ENCODE measurements at places on chromosomes 12 and 14.

DNA sequence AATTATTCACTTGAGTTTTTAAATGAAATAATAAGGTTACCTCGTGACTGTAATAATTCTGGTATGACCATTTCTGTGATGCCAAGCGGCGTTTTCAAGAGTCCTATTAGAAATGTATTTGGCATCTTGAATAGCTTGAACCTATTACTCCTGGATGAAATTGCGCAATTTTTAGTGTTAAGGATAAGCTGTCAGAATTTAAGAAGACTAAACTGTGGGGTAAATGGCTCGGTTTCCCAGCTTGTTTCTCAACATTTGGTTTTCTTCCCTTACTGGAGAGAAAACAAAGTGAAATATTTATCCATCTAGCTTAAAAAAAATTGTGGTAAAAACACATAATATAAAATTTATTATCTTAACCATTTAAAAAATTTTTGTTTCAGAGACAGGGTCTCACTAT is 26.8 kb downstream of the PCNX1 start:
- no peak for DNase-seq

- no peak for DNase-seq
These were observed 71.6 kb upstream of the STXBP6 start for GRCh38 chr14:25121337-25122129.

DNA sequence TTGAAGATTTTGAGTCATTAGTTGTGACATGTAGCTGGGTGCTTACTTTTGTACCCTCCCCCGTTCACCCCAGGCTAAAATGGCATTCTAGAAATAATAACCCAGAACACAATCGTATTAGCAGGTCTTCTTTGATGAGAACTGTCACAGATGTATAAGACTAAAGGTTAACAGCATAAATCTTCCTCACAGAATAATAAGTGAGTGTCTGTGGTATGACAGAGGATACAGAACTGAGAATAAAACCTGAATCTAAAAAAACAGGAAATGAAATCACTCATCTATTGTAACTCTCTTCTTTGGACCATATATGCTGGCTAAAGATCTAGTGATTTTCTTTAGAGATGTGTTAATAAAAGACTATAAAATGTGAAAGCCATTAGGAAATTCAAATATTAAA is 746.6 kb downstream of the LRFN5 start:
- DNase-seq, result no peak

DNA sequence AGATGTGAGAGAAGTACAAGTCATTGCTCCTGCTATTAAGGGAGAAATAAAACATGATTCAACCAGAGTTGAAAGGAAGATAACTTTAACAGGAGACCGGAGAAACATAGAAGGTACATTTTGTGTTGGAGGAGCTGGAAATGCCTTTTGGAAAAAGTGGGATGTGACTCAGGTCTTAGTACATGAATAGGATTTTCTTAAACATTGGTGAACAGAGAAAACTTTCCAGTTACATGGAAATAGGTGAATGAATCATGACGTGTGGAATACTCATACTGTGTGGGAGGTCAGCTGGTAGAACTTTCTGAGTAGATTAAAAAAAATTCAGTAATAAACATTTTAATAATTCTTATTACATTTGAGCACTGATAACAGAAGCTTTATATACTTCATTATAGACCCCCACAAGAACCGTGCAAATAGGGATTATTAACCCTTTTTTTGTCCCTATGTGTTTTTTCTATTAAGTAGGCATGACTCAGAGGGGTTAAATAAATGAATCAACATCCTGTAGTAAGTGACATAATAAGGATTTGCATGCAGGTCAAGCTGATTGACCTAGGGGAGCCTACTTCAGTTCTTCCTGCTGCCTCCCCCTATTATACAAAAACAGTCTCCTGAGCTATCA is 710.5 kb downstream of the NOVA1 start:
- no peak for DNase-seq

DNA sequence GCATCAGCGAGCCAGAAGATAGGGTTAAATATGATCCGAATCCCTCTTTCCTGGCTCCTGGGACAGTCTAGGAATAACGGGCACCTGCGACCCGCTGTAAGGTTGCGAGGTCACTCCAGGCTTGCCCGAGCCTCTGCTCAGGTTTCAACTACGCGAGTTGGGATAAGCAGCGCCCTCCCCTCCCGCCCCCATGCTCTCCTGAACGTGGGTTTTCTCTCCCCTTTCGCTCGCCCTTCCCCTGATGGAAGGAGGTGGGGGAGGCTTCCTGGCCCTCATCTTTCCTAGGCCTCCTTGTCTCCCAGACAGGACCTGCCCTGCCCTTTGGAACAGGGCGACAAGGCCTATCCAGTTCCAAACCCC is 753 bp upstream of the ATP5MC2 start:
- DNase-seq, result peak; percentile 83

DNA sequence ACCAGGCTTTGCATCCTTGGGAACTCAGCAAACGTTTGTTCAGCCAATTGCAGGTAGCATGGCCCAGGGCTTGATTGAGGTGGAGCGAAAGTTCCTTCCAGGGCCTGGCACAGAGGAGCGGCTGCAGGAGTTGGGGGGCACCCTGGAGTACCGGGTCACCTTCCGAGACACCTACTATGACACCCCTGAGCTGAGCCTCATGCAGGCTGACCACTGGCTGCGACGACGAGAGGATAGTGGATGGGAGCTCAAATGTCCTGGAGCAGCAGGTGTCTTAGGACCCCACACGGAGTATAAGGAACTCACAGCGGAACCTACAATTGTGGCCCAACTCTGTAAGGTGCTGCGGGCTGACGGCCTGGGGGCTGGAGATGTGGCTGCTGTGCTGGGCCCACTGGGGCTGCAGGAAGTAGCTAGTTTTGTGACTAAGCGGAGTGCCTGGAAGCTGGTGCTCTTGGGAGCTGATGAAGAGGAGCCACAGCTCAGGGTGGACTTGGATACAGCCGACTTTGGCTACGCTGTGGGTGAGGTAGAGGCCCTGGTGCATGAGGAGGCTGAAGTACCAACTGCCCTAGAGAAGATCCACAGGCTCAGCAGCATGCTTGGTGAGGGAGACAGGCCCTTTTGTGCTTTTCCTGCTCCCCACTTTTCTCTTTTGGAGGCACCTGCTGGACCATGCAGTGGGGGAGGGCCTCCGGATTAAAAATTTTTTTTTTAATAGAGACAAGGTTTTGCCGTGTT is 799 bp downstream of the THTPA start:
- no peak for DNase-seq

DNA sequence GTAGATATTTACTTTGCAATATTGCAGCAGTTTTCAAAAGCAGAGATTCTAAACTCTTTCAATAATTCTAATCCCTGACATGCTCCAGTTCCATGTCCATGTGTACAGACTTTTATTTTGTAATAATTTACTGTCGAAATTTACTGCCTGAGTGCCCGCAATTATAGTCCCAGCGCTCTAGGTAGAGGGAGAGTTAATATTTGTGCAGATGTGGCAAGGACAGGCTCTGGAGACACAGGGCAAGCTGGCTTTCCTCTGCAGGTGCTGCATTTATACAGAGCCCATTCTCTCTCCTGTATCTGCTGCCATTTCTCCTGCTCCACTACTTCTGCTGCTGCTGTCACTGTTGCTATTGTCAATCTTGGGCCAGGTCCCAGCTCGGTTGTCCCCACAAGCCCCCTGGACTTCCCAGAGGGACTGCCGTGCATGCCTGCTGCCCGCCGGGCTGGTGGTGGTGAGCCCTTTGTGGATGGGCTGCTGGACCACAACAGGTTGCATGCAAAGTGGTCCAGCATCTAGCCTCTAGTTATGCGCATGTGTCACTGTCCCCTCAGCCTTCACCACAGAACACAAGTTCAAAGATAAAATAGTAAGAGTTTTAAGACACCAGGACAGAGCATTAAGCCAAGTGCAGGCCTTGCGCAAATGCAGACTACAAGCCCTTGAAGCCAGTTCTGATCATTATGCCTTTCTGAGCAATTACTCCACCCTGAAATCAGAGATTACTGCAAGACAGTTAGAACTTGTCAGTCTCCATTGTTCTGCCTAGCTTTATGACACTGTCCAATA is 40.8 kb upstream of the CSRP2 start:
- no peak for DNase-seq

DNA sequence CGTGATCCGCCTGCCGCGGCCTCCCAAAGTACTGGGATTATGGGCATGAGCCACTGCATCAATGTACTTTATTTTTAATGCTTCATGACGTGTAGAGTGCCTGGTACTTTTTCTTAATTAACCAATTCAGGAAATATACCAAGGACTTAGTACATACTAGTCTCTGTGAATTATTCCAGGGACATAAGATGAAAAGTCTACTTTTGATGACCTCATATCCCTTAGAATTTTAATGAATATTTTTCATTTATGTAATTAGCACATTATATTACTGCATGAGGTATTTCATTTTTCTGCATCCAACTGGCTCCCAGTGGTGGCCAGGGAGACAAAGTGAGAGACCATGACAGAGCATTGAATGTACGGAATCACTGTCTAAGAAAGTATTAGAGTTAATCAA is 577.7 kb upstream of the NOVA1 start:
- DNase-seq, result no peak

DNA sequence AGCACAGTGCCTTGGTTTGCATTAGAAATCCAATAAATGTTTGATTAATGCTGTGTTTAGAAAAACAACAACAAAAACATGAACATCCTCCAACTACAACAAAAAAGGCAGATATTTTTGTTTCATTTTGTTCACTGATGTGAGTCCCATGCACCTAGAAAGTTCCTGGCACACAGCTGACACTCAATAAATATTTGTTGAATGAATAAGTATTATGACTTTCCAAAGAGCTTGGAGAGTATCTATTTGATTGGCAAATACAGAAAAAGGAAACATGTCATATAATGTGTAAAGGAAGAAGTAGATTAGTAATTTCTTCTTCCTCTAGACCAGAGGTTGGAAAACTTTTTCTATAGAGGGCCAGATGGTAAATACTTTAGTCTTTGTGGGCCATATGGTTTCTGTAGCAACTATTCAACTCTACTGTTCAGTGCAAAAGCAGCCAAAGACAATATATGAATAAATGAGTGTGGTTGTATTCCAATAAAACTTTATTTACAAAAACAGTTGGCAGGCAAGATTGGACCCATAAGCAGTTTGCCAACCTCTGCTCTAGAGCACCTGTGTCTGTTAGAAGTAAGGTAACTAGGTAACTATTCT is 312.3 kb upstream of the DIO2 start:
- no peak for DNase-seq

GRCh38 chr12:19034937-19035336 is 94.6 kb upstream of the PLEKHA5 start:
- DNase-seq, result no peak

GRCh38 chr14:99357916-99358390 is 86.0 kb upstream of the BCL11B start:
- peak; percentile 42 for DNase-seq

DNA sequence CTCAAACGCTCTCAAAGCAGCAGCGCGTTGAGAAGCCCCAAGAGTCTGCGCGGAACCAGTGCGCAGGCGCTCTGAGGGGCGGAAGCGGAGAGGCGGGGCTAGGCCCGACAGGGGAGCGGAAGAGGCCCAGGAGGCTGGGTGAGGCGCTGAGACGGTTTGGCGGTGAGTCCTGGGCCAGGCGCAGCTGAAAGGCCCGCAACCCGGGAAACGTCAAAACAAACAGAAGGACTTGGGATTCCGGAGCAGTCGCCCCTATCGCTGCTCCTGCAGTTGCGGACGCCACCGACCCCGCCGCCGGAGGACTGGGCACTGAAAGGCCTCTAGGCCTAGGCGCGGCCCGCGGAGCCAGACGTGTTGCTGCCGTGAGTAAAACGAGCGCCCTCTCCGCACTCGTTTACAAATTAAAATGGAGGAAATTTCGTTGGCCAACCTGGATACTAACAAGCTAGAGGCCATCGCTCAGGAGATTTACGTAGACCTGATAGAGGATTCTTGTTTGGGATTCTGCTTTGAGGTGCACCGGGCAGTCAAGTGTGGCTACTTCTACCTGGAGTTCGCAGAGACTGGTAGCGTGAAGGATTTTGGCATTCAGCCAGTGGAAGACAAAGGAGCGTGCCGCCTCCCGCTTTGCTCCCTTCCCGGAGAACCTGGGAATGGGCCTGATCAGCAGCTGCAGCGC is at the start of gene ATXN7L3B:
TSS of gene ATXN7L3B (plus strand) at position 129 of the 679 bp plus-strand sequence. CDS start at position 407, 278 bp downstream.
- peak; percentile 98 for DNase-seq

- DNase-seq, result no peak
These were observed 63.2 kb downstream of the TSPAN11 start for GRCh38 chr12:30989754-30990153.

- DNase-seq, result no peak
These were observed 30.4 kb downstream of the FBXO34 start for GRCh38 chr14:55301437-55302121.

DNA sequence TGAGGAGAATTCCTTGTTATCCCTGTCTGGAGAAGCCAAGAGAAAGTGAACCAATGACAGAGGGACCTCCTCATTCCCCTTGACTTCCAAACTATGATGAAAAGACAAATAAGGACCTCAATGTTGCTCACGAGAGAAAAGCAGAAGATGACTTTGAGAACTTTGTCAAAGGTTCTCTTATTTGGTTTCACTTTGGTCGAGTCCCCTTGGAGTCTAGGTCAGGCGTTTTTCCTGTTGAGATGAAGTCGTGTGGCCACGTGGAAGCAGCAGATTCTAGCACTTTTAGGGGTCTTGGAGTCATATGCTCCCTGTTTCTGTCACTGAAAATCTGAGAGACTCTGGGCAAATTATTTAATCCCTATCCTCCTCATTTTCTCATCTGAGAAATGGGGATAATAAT is 33.8 kb upstream of the COL2A1 start:
- DNase-seq, result no peak

DNA sequence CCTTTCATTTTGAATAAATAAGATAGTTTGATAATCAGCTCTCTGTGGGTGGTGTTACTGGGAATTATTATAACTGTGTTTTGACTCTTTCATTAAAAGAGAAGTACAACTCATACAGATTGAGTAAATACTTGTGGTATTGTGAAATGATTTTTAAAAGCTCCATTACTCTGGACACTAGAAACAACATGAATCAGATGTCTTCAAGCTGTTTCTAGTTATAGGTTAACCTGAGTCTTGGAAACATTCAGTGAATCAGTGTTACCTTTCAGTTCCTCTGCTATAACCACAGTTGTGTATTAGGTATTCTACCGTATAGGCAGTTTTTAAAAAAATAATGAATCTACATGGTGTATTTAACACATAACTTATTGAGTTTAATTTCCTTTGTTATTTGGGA is 128.4 kb upstream of the SSTR1 start:
- no peak for DNase-seq

GRCh38 chr14:104886690-104887622 is 21.9 kb downstream of the CEP170B start:
- peak; percentile 80 for DNase-seq

- no peak for DNase-seq
These were observed 133.1 kb upstream of the NUDT4 start for GRCh38 chr12:93244514-93245077.

GRCh38 chr14:77543637-77544334 is 45.2 kb upstream of the ISM2 start:
- no peak for DNase-seq

- DNase-seq, result peak; percentile 87
These were observed 178.9 kb upstream of the BCL2L14 start for GRCh38 chr12:11891754-11892386.

- no peak for DNase-seq
These were observed 95.1 kb downstream of the CAND1 start for GRCh38 chr12:67364228-67364627.
